ENCODE measurements at places on chromosomes 2 and 18.
A peak's percentile ranks its signal among the peaks of the same experiment; 100 is the strongest.

DNA sequence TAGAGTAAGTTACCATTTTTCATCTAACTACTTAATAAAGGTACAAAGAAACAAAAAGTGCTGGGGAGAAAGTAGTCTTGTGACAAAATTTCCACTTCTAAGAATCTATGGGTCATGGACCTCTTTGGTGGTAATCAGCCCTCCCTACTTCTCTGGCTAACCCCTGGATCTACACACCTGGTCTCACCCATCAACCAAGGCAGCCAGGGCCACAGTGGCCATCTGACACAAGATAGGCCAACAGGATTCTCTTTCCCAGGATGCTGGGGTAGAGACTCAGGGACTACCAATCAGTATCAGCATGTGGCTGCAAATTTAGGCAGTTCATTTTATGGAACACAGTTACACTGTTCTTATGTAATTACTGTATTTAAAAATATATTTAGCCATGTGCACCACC, 17.8 kb downstream of the RNF149 start:
- no peak for DNase-seq

GRCh38 chr18:13551841-13552733, 174.3 kb downstream of the FAM210A start:
- no peak for DNase-seq

DNA sequence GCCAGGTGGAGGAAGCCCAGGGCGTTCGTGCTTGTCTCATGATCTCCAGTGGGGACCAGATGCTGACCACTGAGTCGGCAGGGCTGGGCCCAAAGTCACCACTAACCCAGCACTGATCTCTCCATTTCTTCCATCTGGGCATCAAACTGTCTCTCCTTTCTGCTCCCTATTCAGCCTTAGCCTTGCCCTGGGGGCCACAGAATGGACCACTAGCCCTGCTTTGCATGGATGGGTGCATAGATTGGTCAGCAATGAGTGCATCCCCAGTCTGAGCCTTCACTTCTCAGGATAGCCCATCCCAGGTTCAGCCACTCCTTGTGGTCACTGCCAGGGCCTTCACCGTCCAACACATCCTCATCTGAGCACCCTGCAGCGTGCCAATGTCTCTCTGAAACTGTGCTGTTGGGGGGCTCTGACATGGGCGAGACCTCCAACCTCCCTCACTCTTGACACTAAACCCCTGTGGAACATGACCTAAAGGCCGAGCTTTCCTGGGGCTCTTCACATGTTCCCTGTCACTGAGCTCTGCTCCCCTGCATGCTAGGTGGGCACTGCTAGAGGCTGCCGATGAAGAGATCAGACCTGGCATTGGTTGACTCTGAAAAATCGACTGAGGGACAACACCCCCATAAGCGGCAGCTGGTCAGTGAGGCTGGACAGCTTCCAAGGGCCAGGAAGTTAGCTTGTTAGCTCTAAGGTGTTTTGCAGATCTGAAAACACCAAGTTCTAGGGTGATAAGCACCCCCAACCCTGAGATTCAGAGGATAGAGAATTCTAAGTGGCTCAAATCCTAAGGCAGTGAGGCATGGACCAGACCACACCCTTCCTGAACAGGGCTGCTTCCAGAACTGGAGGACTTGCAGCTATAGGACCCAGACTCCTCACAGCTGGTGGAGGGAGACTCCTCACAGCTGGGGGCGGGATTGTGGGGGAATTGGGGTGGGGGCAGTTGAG, 61.7 kb downstream of the HS1BP3 start:
- no peak for DNase-seq

- no peak for DNase-seq
Measured at GRCh38 chr2:39667104-39667885, 1.6 kb downstream of the TMEM178A start.

DNA sequence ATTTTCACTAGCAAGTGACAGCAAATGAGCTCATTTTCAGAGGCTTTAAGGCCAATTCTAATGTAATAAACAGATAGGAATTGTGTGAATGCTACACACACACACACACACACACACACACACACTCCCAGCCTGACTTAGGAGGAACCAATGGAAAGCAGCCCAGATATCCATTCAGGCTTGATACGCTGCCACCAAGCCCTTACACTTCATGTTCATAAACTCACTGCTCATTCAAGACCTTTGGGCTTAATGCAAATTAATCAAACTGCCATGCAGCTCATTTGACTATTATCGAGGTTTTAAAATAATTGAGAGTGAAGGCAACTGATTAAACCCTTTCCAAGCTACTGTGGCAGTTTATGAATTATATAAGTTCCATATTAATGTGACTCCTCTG, 298.9 kb upstream of the NCKAP5 start:
- no peak for DNase-seq

GRCh38 chr2:232551250-232551638, 755 bp downstream of the EIF4E2 start:
- no peak for DNase-seq

DNA sequence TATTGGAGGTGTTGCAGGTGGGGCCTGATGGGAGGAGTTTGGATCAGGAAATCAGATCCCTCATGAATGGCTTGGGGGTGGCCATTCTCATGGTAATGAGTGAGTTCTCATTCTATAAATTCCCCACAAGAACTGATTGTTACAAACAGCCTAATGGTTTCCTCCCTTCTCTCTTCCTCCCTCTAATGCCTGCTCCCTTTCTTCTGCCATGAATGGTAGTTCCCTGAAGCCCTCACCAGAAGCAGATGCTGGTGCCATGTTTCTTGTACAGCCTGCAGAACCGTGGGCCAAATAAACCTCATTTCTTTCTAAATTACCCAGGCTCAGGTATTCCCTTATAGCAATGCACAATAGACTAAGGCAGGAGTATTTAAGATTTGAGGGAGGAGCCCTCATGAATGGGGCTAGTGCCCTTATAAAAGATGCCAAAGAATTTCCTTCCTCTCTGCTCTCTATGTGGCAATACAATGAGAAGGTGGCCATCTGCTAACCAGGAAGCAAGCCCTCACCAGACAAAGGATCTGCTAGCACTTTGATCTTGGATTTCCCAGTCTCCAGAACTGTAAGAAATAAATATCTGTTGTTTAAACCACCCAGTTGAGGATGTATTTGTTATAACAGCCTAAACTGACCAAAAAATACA, 251.8 kb downstream of the ZEB2 start:
- DNase-seq: no peak

DNA sequence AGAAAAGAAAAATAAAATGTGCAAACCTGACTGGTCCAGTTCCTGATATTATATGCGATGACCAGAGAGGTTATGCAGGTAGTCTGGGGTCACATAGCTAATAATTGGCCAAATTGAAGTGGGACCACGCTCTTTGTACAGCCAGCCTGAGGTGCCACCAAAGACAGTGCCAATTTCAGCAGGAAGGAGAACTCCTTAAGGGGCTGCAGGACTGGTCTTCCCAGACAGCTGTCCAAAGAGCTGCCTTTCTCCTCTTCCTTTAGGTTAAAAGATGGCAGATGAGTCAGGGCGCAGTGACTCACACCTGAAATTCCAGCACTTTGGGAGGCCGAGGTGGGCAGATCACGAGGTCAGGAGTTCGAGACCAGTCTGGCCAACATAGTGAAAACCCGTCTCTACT, 95.5 kb downstream of the ACKR3 start:
- no peak for DNase-seq

GRCh38 chr2:15481000-15481399, 80.1 kb downstream of the NBAS start:
- DNase-seq: no peak

GRCh38 chr18:4412286-4412685, 42.8 kb downstream of the DLGAP1 start:
- DNase-seq: no peak

DNA sequence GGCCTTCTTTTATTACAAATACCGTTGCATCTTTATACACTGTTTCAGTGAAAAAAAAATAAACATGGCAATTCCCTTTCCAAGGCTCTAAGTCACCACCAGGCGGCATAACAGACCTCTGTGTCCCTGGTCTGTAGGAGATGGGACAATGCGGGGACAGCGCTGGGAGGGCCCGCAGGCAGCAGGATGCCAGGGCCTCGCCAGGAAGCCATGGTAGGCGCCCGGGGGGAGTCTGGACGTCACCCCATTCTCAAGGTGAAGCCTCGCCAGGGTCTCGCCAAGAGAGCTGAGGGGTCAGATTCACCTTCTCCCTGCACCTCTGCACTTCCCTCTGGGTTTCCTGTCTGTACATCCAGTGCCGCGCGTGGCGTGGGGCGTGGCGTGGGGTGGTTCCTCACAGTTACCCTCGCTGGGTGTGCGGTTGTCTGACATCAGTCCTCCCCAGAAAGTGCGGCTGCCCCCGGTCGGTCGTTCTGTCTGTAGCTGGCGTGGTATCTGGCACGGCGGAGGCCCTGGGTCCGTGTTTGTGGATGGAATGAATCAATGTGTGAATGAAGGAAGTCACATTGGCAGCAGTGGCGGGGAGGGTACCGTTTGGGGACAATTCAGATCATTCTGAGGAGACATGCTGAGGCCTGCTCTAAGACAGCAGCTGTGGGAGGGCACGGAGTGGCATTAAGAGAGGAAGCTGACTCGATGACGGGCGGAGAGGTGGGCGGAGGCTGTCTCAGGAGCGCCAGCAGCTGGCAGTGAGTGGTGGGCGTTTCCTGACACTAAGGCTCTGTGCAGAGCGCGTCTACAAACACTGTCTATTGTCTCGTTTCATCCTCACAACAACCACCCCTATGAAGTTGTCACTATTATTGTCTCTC, 46.0 kb downstream of the LRRFIP1 start:
- peak; percentile 72 for DNase-seq

GRCh38 chr2:37555457-37555856, 116.0 kb downstream of the CDC42EP3 start:
- DNase-seq: peak; percentile 43

- DNase-seq: no peak
Measured at GRCh38 chr2:8857709-8858108, 20.3 kb upstream of the KIDINS220 start.

GRCh38 chr2:2638547-2639220, 307.6 kb upstream of the MYT1L start:
- no peak for DNase-seq
